Activated T-cell treated with anti-CD3 and anti-CD28 coated beads, Interleukin-2, amount 50 U/mL, for 24 hours (primary cell): ENCODE measurements at places on chromosomes 13 and 19.

DNA sequence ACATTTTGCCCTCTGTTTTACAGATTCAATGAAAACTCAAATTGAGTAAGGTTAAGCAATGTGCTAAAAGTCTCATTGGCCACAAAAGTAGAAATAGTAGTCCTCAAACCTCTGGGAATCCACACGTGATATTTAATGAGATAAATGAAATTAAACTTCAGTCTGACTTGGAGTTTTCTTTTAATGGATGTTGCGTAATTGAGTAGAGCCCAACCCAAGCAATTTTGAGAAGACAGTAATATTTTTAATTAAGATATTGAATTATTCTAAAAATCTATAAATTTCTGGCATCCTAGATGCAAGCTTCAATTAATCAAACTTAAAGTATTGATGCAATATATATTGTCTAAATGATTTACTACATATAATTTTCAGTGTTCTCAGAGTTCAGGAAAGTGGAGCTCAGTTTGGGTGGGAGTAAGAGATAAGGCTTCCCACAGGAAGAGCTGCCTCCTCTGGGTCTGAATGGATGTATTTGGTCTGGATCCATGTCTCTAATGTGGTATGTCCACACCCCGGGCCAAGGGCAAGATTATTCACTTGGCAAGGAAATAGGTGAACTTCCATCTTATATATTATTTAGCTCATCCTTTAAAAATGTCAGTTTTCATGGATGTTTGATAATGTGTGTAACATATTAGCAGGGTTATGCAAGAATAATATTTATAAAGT, 6.9 kb downstream of the MBNL2 start:
- no peak for DNase-seq

DNA sequence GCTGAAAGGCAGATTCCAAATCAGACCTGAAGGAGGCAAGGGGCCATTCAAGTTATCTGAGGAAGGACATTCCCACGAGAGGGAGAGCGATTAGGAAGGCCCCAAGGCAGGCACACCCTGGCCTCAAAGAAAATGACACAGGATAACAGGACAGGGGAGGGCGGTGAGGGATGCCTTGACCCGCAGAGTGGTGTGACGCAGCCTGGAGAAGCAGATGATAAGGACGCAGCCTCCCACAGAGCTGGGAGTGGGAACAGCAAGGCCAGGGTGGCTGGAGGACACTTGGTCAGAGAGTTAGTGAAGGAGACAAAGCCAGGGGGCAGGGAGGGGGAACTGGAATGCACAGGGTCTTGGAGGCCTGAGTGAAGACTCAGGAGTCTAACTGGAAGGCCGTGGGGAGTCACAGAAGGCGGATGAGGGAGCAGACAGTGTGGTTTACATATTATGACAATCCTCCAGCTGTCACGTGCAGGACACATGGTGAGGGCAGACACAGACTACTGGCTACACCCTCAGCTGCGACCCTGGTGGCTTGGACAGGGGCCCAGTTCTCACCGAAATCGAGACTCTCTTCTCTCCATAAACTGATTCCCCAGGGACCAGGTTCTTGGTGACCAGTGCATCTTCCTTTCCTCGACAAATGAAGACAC, 5.8 kb upstream of the DYRK1B start:
- no peak for DNase-seq

DNA sequence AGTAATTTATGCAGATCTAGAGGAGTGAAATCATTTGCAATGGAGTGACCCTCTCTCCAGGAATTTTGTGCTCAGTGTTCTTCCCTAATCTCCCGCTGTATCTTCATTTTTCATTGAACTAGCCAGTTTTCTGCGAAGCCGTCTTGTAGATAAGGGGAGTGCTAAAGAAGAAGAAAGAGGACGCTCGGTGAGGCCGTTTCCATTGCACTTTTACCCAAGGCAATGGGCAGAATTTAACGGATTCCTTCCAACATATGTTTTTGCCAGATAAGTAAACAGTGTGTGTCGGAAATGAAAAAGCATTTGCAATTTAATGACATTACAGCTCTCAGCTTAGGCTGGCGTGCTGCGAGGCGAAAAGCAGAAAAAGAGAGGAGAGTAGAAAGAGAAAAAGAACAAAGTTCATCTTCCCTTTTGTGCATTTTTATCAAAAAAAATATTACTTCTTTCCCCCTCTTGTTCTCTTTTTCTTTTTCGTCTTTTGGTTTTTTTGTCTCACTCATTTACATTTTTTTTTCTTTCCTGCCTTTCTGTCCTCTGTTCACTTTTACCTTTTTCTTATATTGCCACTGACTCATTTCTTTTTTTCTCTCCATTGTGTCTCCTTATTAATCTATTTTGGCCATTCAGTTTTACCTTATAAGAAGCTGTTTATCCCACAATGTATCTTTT, 49.9 kb downstream of the SOX21 start:
- DNase-seq: no peak

- no peak for DNase-seq
These were observed 29.8 kb downstream of the ZNF571 start for GRCh38 chr19:37564624-37565369.

DNA sequence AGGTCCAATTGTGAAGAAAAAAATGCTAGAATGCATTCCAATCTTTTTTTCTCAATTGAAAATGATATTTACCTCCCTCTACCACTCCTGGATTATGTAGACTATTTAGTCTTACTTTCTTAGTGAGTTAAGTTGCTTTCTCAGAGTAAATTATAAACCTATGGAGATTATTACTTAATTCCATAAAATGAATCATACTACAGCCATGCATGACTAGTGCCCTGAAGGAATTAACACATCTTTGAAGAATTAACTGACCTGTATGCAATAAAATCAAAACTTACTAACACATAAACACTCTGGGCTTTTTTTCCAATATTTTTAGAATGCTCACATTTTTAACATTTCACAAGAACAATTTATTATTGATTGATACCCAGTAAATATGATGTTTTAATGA, 379.4 kb upstream of the DACH1 start:
- DNase-seq: no peak

DNA sequence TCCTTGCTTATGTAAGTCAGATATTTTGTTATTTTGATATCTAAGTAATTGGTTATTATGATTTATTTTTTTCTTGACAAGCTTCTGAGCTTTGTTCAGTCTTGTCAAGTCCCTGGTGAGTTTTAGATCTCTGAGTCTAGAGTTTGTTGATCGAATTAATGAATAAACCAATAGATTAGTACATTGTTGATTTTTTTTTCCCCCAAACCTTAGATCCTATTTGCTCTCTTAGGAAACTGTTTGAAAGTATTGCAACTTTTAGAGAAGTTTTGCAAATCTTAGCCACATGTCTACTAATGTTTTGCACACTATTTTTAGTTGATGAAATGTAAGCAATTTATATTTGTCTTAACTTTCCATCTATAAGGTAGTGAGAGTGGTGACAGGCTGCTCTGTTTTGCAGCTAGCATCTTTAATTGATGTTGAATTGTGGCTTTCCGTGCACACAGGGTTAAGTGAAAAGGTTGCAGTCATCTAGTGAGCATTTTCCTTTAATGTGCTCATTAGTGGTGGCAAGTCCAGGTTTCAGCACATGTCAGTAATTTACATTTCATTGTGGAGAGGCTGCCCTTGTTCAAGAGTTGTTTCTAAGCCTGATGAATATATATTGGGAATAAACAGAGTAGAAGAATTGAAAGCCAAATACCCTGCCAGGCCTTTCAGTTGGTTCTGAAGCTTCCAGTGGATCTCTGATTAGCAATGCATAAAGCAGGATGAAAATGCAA, 86.3 kb downstream of the PCCA start:
- DNase-seq: no peak

- peak; percentile 69 for DNase-seq
These were observed 64.4 kb downstream of the RASA3 start for GRCh38 chr13:114067886-114068651.

DNA sequence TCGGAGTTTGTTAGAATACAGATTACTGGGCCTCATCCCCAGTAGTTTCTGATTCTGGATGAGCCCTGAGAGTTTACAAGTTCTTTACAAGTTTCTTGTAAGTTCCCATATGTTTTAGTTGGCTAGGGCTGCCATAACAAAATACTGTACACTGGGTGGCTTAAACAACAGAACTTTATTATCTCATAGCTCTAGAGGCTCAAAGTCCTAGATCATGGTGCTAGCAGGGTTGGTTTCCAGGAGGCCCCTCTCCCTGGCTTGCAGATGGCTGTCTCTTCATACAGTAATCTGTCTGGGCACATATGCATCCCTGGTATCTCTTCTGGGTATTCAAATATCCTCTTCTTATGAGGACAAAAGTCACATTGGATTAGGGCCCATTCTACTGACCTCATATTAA, 167.2 kb downstream of the KLF5 start:
- DNase-seq: no peak

DNA sequence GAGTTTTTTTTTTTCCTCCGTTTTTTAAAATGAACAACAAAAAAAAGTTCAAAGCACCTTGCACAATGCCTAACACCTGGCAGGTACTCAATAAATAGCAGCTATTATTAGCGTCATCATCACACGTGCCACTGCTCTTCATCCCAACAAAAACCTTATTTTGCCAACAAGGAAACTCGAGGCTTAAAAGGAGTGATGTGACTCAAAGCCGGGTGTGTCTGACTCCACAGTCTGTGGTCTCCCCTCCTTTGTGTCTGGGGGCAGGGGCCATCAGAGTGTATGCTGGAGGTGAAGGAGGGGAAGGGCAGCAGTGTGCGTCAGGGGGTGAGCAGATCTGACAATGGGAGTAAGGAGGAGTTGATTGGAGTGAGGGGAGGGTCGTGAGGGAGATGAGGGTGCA, 34.1 kb upstream of the POU2F2 start:
- no peak for DNase-seq

GRCh38 chr19:39265321-39265916, 2.8 kb upstream of the IFNL2 start:
- DNase-seq: no peak

DNA sequence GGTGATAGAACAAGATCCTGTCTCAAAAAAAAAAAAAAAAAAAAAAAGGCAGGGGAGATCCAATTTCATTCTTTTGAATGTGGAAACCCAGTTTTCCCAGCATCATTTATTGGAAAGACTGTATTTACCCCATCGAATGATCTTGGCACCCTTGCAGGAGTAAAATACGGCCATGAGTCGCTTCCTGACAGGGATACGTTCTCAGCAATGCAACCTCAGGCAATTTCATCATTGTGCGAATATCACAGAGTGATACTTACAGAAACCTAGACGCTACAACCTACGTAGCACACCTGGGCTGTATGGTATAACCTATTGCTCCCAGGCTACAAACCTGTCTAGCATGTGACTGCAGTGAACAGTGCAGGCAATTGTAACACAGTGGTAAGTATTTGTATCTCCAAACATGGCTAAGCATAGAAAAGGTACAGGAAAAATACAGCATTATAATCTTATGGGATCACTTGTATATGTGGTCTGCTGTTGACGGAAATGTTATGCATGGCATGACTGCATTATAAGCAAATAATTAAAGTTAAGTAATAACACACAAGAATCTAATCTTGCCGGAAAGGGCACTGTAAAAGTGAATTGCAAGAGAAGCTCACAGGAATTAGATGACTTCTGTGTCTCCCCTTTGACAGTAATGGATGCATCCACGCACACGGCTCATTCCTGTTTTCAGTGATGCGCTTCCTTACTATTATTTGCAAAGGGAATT, 24.1 kb downstream of the RFX2 start:
- no peak for DNase-seq

DNA sequence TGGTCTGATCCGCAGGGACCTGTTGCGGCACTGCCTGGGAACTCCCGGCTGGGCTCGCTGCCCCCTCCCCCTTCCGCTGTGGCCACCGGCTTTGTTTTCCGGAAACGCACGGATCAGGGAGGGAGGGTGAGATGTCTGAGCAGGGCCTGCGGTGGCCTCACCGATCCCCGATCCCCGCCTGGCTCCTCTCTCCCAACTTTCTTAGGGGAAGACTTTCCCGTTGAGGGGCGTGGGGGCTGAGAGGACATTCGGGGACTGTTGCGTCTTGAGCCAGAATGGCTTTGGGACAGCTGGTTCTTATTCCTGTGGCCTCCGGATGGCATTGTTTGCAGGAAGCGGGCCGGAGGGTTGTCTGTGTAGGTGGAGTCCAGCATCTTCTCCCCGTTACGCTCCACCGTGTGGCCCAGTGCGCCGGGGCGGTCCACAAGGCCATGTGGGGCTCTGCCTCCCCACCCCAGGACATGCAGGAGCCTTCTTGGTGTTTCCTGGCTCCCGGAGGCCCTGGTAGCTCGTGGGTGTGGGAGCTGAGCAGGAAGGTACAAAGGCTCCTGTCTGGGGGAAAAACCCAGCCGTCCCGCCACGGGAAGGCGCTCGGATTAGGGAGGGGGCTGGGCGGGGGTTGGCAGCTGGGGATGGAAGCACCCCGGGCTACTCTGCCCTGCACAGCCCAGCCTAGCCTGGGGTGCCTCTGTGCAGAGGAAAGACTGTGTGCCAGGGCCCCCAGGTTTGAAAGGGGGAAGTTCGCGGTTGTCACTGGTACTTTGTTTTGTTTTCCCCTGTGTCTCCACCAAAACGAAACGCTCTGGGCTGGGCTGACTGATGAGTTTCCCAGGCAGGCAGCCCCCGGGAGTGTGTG, 1.3 kb downstream of the CSNK1G2 start:
- peak; percentile 77 for DNase-seq

DNA sequence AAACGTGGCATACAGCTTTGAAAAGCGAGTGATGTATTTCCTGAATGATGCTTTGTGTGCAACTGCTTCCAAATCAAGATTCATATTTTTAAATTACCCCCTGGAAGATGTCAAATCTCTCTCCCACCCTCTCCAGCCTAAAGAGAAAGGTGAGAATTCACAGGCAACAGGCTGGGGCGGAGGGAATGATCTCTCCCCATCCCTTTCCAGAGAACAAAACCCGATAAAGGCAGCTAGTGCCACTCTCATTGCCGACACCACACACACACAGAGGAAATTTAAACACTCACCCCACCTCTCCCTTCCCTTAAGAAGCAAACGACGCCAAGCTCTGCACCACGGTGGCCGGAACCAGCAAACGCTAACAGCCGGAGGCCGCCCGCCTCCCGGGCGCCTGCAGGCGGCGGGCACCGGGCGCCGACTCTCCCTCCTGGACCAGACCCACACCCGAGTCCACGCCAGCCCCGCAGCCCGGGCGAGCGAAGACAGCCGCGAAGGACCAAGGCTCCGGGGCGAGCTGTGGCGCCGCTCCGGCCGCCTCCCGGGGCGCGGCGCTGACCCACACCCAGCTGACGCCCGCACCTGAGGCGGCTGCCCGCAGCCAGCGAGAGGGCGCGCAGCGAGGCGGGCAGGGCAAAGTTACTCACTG, 477 bp downstream of the LNX2 start:
- peak; percentile 73 for DNase-seq

- peak; percentile 54 for DNase-seq
These were observed 40.4 kb downstream of the LRCH1 start for GRCh38 chr13:46593398-46593797.
